ENCODE measurements at places on chromosomes 7 and 10.

DNA sequence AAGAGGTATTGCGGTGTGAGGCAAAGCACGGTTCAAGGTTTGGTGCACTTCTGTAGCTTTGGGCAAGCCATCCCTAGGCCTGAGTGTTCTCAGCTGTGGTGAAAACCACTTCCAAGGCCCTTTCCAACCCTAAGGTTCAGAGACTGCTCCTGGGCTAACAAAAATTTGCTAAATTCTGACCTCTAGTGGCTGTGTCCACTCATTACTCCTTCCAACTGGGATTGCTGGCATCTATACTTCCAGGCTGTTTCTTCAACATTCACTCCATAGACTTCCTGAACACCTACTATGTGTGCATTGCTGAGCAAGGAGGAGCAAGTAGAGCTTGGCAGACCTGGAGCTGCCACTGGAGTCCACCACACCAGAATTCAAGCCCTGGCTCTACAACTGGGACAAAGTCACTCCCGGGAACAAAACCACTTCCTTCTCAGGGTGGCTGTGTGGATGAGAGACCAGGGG lies 29.3 kb upstream of the SH3PXD2A start:
- peak; percentile 10 for DNase-seq

DNA sequence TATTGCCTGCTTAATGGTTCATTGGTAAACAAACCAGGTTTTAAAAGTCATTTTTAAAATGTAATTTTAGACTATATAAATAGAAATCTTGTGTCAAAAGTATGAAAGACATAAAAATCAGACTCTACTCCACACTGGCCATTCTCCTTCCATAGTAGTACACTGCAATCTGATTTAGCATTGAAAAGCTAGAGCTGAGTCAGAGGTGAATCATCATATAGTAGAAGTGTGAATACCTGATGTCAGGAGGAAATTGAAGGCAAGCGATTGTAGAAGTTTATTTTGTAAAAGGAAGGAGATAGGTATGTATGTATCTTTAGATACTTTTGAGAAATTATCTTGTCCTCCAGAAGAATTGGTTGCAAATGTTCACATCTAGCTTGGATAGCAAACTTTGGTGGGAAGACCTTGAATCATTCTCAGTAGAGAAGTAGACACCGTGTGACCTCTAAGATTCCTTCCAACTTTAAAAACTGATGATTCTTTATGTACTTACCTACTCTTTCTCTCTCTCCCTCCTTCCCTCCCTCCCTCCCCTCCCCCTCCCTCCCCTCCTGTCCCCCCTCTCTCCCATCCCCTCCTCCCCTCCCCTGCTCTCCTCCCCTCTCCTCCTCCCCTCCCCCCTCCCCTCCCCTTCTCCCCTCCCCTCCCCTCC lies 88.1 kb downstream of the BTAF1 start:
- no peak for DNase-seq

DNA sequence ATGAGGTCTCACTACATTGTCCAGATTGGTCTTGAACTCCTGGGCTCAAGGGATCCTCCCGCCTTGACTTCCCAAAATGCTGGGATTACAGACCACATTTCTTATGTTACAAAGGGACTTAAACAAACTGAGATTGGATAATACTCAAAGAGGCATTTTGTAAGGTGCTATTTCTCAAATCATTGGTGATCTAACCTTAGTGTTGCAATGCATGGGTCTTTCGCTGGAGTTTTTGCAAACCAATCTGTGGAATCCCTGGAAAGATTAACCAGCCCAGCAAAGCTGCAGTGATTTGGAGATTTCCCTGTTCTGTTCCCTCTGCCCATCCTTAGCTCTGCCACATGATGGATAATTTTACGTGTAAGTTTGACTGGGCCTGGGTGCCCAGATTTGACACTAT lies 20.4 kb upstream of the ECHDC3 start:
- no peak for DNase-seq

- no peak for DNase-seq
Observed at GRCh38 chr10:123857616-123858015, 34.0 kb downstream of the CPXM2 start.

GRCh38 chr7:90739716-90740115 lies 143.6 kb downstream of the CDK14 start:
- DNase-seq, result no peak

DNA sequence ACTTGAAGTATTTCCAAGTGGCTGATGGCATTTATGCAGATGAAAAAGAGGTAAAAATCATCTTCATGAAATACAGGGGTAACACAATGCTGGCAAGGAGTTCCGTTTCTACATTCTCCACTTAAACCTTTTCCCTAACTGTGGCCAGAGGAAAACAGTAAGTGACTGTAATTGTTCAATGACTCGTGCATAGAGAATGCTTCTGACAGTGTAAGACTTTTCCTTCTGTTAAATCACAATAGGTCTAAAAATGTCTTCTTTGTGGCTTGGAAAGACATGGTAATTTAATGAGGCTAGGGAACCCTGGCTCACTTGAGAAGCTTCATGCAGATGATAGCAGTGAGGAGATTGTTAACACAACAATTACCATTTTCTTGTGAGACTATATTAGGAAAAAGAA lies 50.3 kb upstream of the RSU1 start:
- DNase-seq, result no peak

DNA sequence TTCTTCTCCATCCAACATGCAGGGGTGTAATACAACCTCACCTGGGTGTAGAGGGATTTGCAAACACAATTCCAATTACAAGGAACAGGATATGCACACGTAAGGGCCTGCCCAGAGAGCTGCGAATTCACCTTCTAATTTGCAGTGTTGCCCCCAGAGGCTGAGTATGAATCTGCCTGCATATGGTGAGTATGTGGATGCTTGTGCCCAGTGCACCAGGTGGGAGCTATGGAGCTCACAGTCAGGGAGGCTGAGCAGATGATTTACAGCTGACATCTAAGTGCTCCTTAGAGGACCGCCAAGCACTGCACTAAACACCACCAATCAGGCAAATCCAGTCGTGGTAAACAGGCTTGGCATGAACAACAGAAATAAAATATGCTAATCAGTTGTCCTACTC lies 132.0 kb downstream of the RELN start:
- no peak for DNase-seq

- peak; percentile 63 for DNase-seq
Observed at GRCh38 chr7:41698726-41699125, 4.2 kb downstream of the INHBA start.

GRCh38 chr10:110305767-110306451 lies 1.2 kb upstream of the SMNDC1 start:
- DNase-seq, result peak; percentile 44

DNA sequence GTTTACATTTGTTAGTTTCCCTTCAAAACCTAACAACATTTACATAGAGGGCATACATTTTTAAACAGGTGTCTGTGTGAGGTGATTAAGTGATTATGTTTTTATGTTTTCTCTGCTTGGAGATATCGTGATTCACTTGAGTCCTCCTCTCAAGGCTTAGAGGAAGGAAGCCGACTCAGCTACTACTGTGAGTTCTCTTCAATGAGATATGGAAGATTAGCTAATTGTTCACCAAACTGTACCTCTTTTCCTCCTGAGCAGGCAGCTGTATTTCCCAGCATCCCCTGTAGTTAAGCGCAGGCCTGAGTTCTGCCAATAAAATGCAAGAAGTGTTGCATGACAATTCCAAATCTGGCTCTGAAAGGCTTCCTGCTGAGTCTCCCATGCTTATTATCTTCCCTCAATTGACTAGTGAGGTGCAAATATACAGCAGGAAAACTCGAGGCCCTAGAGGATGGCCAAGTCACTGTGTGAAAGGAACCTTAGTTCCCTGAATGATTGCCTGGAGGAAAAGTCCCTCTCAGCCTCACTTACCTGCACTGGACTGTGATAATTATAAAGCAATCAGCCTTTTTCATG lies 528.7 kb downstream of the GRM8 start:
- no peak for DNase-seq

- DNase-seq, result no peak
Observed at GRCh38 chr10:89549510-89549909, 14.1 kb upstream of the SLC16A12 start.

GRCh38 chr7:74029991-74030415 lies 2.0 kb downstream of the ELN start:
- DNase-seq, result no peak

DNA sequence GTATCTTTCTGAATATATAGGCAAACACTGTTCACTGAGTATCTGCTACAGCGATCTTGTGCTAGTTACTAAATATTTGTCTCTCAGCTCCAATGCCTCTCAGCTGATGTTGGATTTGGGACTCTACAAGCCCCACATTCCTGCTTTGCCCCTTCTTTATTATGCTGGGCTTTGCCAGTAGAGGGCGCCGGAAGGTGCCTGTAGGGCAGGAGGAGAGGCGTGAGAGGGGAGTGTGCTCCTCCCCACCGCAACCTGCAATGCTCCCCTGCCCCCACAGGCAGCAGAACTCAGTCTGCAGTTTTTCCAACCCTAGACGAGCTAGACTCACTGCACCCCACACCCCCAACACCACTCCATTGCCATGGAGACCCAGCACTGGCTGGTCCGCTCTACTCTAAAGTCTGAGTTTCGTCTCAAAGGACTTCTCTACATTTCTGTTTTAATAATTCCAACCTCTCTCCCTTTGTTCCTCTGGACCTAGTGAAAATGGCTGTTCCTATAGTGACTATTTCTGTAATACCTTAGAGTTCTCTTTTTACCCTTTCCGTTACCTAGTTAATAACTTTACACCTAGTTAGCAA lies 337.6 kb downstream of the CCSER2 start:
- peak; percentile 7 for DNase-seq

DNA sequence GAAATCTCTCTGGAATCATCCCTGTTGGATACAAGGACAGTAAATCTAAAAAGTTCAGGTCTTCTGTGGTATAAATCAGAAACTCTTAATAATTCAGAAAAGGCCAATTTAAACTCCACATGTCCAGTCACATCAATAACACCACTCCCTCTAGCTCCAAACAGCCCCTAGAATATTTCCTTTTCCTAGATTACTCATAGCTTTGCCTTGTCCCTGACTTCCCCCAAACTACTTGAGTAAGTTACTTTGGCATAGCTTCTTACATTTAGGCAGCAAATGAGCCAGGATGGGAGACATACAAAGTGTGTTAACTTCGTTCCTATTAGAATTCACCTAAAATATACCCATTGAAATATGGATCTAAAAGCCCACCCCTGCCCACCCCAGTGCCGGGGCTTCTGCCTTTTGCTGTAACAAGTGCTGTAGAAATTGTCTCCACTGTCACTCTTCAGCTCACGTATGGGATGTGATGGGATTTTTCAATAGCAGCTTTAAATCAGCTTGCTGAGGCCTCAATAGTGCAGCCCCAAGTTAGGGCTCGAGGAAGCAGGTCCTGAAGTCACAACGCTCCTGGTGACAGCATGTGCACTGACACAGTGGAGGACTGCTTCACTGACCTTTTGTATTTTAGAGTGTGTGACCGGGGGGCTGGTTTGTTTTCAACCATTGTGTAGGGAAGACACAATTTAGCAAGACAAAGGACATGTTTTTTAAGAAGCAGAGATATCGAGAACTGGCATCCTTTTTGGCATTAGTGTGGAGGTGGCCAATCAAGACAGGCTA lies 218.2 kb upstream of the KMT2E start:
- no peak for DNase-seq

DNA sequence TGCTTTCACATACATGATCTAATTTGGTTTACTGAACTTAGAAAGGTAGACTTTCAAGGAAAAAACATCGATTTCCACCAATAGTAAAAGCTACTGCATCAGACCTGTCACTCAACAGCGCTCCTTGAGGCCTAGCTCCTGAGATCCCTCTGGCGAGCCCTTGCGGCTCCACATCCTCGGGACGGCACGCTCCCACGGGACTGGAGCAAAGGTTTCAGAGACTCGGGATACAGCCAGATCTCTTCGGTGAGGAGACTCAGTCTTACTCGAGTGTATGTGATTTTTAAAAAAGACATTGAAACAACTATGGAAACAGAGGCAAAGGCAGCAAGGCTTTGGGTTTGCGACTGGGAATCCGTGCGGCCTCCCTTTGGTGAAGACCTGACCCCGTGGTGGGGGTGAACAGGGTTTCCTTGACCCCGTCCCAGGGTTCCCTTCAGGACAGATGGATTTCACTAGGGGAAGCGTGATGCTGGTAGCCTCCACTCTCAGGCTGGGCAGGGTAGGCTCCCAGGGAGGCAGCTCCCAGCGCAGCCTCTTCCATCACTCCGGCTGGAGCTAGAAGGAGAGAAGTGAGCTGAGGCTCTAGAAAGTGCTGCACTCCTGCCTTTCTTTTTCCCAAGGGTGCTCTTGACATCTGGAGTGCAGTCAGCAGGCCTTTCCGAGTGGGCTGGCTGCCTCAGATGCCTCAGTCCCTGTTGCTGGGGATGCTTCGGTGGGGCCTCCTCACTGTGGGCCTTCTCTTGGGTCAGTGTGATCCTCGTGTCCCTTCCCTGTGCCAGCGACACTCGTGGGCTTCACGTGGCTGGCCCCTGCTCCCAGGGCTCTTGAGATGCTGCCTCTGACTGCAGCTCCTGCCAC lies 5.8 kb upstream of the ATP6V0E2 start:
- no peak for DNase-seq

GRCh38 chr10:102403115-102403514 lies 7.6 kb downstream of the NFKB2 start:
- DNase-seq, result no peak

DNA sequence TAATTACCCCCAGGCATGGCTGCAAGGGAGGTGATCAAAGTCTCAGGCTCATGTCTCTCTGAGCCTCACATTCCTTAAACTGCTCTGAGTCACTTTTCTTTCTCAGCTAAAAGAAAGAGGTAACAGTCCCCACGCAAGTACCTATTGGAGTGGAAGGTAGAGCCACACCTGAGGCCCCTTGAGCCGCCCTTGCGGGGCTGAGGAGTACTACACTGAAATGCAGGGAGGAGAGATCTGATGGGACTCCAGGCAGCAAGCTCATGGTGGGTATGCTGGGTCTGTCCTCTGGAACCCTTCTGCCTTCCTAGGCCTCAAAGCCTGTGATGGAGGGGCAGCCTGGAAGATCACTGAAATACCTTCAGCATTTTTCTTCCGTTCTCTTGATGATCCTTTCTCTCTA lies 960.0 kb downstream of the DNAJB9 start:
- DNase-seq, result no peak

DNA sequence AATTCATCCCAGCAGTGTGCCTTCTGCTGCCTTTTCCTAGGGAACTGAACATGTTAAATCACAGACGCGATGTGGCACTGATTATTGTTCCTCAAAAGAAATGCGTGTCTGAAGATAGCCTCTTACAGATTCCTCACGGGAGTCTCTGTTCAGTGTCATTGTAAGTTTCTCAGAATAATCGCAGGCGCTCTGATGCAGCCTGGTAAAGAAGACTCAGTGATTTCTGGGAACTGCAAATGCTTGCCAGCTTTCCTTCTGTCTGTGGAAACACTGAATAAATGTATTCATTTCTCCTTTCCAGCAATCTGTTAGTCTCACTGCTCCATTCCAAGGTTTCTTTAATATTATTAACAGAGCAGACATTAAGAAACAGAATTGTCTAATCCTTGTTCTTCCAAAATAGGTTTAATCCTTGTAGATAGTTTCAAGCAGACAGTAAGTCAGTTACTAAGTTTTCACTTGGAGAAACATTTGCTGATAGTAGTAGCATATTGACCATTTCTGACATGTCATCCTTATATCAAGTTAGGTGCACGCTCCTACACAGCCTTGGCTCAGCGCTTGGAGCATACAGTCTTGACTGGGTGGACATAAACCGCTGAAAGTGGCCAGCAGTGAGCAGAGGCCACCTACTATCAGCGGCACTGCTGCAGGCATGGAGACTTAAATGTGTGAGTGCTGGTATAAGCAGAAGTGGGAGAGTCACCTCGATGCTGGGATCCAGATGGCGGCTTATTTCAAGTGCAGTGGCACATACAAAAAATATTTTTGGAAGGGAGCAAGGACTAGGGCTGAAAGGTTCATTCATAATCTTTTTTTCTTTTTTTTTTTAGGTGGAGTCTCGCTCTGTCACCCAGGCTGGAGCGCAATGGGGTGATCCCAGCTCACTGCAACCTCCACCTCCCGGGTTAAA lies 27.7 kb downstream of the MMRN2 start:
- no peak for DNase-seq

Measured in MG63 (cell line).